ENCODE measurements at places on chromosomes 3 and 15.

DNA sequence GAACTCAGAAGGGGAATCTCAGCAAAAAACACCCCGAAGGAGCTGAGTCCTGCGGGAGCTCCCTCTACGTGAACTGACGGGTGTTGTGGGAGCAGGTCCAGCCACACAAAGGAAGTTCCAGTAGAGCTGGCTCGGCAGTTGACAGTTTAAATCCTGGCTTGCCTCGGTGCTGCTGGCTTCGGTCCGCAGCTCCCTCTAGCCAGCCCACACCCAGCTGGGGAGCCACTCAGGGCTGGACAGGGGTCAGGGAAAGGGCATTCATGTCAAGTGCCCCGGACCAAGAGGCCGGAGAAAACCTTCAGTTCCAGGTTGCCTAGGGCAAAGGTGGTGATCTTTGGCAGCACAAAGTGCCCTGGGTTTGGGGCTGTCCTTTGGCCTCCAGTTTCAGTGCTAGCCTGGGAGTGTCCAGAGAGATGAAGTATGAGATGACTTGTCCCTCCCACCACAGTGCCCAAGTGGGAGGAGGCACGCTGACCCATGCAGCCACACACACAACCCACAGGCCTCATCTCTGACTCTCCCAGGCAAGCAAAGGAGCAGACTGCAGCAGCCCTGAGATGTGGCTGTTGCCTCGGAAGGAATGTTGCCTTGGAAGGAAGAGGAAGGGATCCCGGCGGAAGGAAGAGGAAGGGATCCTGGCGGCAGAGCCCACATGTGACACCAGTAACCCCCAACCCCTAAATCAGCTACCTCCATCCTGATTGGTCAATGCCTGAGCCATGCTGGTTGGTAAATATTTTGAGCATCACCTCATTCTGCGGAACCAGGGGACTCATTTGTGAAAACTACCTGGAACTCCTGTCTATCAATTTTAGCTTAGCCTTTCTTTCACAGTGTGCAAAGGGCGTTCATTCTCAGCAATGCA lies 13.9 kb upstream of the ANPEP start:
- DNase-seq: no peak

- no peak for DNase-seq
Measured at GRCh38 chr3:4776980-4777581, 202.2 kb upstream of the BHLHE40 start.

DNA sequence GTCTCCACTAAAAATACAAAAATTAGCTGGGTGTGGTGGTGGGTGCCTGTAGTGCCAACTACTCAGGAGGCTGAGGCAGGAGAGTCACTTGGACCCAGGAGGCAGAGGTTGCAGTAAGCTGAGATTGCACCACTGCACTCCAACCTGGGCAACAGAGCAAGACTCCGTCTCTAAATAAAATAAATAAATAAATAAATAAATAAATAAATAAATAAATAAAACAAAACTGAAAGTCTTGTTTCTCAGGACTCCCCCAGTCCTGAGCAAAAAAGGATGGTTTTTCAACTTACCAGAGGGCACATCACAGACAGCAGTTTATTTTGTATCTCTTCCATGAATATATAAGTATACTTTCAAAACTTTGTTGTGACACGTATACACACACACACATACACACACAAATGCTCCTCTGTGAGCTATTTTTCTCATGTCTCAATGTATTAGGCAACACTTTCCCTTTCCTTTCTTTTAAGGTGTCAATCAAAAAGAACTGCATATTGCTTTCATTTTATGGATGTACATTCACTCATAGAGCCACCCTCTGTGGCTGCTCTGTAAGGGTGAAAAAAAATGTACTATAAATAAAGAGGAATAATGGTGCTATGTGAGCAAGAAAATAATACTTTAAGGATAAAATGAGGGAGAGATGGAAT lies 54.8 kb upstream of the MITF start:
- DNase-seq: no peak

DNA sequence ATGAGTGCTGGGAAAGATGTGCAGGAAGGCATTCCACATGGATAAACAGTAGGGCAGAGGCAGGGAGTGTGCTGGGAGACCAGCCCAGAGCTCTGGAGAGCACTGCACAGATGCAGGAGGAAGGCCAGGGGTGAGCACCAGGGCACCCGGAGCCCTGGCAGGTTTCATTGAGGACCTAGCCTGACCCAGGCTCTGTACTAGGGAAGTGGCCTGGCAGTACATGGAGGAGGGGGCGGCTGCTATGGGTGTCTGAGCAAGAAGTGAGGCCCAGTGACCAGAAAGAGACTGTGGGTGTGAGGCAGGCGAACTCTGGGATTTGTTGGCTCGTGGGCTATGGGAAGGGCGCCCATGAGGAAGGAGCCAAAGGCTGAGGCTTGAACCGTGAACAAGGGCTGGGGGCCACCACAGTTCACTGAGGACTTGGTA lies 139.1 kb downstream of the DNAJB8 start:
- DNase-seq: no peak

DNA sequence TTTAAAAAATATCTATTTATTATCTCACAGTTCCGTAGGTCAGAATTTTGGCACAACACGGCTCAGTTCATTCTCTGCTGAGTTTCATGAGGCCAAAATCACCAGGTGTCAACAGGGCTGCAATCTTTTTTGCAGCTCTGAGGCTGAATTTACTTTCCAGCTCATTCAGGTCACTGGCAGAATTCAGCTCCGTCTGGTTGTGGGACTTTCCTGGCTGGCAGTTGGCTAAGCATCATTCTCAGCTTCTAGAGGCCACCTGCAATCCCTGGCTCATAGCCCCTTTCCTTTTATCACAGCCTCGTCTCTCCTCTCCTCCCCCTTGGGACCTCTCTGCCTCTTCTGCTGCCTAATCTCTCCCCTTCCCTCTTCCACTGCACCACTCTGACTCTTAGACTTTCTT lies 174.0 kb upstream of the WNT5A start:
- no peak for DNase-seq

GRCh38 chr3:16059081-16059537 lies 115.4 kb upstream of the GALNT15 start:
- DNase-seq: no peak

- DNase-seq: no peak
Measured at GRCh38 chr3:138673641-138674530, 65.3 kb downstream of the FAIM start.

- no peak for DNase-seq
Measured at GRCh38 chr15:62697636-62698035, 344.9 kb upstream of the TPM1 start.

DNA sequence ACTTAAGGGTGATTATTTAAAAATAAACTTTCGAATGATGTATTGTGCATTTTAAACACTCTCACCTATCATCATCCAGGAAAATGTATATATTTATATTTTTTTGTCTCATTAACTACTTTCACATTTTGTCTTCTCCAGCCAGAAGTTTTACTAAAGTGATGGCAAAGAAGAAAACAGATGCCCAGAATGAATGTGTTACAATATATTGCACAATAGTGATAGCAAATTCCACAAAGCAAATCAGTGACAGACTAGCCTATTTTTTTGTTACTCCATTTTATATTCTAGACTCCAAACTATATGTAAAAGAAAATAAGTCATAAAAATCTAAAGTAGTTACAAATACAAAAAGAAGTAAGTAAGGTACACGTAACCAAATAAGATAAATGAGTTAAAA lies 414.7 kb downstream of the EPHA3 start:
- DNase-seq: no peak

DNA sequence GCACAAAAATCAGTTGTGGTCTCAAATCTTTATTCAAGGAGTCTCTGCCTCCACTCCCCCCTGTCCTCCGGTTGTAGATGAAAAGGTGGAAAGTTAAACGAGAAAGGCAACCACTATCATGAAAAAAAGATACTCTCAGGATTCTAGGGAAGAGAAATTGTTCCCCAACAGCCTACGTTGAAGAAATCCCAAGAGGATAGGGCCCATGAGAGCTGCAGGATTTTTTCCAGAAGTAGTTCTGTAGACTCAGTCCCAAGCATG lies 14.3 kb downstream of the ZIC1 start:
- no peak for DNase-seq

- DNase-seq: no peak
Measured at GRCh38 chr3:33438284-33438668, 1.9 kb downstream of the UBP1 start.

GRCh38 chr15:48440084-48440483 lies 108.9 kb downstream of the DUT start:
- no peak for DNase-seq

DNA sequence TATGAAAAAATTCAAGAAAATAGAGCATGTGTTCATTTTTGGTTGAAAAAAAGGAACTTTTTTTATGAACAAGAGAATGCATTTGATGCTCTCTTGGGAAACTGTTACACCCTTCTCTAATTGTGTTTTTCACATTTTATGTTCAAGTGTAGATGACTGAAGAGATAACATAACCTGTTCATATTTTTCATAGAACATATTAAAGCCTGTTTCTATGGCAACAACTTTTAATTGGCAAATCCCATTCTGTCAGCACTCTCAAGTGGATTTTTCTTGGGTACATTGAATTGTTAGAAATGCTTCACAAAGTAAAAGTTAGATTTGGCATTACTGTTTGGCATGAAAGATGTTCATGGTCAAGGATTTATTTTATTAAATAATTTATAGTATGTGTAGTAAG lies 117.5 kb downstream of the MBNL1 start:
- no peak for DNase-seq

DNA sequence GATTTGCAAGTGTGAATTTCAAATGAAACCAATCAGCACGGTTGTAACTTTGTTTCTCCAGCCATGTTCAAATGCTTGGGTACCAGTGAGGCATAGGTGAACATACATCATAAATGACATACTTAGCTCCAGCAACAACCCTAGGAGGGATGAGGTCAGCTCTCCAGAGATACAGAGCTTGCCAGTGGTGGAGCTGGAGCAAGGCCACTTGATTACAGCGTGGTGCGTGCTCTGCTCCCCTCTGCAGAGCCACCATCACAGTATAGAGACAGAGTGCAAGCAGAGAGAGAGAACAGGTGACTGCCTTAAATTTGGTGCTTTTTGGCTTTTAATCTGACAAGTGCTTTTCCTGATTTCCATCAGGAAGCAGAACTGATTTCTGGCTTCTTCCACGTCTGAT lies 275.1 kb downstream of the PDZRN3 start:
- no peak for DNase-seq

- DNase-seq: no peak
Measured at GRCh38 chr3:104951426-104951825, 415.3 kb upstream of the ALCAM start.

DNA sequence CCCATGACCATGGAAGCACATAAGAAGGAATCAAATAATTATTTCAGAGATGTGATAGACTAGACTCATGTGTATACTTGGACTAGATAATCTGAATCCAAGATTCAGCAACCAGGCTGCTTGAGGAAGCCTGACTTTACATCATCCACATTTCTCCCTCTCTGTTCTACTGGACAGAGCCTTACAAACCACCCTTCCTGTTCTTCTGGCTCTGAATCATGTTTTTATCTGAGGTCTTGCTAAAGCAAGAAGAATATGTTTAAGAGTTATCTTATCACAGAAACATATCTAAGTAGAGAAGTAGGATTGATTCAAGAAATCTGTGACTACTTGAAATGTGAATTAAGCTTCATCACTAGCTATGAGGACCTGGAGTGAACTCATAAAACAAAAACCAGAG lies 71.1 kb upstream of the SLC24A5 start:
- DNase-seq: no peak

DNA sequence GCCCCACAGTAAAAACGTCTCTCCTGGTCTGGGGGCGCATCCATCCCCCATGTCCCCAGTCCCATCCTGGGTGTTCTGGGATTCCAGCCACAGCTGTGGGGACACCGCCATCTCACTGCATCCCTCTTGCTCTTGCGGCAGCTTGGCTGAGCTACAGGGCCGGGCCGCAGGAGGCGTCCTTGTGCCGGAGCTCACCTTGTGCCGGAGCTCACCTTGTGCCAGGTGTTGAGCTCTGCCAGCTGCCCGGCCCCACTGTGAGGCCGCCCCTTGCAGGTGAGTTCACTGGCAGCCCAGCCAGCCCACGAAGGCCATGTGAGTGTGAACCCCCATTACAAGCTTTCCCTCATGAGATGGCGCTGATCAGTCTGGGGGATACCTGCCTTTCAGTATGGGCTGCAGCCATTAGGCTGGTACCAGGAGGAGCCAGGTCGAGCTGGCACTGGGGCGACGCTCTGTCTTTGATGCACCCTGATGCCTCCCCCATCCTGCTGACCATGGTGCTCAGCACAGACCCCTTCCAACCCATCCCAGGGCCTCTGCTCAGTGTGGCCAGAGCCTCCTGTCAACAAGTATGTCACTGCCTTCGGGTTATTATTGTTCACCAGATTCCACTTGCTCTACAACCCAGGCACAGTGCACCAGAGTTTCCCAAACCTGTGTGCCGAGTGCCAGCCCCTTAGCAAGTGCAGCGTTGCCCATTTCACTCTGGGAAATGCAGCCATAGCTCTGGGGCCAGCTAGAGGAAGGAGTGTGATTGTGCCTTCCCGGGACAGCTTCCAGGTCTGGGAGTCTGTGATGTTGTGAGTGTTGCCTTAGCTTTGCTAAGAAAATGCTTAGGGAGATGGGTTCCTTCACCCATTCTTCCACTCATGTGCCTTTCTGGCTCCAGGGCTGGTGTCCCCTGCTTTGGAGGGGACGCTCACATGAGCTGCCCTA lies 105.7 kb downstream of the APBA2 start:
- DNase-seq: no peak

GRCh38 chr3:13546667-13547171 lies 2.2 kb upstream of the FBLN2 start:
- DNase-seq: no peak

- DNase-seq: no peak
Measured at GRCh38 chr3:34365771-34366170, 567.3 kb downstream of the PDCD6IP start.

- no peak for DNase-seq
Measured at GRCh38 chr15:33636958-33637357, 326.2 kb downstream of the RYR3 start.

GRCh38 chr3:9402410-9403228 lies 5.2 kb downstream of the SETD5 start:
- DNase-seq: no peak

GRCh38 chr3:66035763-66036477 lies 2.8 kb downstream of the MAGI1 start:
- DNase-seq: no peak

- no peak for DNase-seq
Measured at GRCh38 chr3:166388321-166388720, 551.1 kb upstream of the BCHE start.

- DNase-seq: no peak
Measured at GRCh38 chr3:151096716-151097115, 11.3 kb downstream of the MED12L start.

DNA sequence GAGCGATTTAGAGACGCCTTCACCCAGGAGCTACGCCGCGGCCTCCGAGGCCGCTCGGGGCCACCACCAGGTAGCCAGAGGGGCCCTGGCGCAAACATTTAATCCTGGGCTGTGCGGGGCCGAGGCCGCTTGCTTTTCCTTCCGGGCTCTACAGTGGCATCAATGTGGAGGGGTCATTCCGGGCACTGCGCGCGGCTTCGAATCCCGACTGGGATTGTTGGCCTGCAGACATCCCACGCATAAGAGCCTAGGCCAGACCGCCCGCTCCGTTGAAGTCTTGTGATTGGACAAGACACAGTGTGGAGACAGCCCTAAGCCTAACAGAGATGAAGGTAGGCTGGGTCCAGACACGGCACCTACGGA lies 568 bp upstream of the NCBP2 start:
- peak; percentile 80 for DNase-seq

Measured in suprapubic skin (tissue), 4 donors.